ENCODE measurements at places on chromosomes 6 and 20. TPM values are rescaled to one million over a fixed set of nuclear protein-coding genes. Genes with fewer than 3 reads are reported as not detected.
A peak's percentile ranks its signal among the peaks of the same experiment; 100 is the strongest.

DNA sequence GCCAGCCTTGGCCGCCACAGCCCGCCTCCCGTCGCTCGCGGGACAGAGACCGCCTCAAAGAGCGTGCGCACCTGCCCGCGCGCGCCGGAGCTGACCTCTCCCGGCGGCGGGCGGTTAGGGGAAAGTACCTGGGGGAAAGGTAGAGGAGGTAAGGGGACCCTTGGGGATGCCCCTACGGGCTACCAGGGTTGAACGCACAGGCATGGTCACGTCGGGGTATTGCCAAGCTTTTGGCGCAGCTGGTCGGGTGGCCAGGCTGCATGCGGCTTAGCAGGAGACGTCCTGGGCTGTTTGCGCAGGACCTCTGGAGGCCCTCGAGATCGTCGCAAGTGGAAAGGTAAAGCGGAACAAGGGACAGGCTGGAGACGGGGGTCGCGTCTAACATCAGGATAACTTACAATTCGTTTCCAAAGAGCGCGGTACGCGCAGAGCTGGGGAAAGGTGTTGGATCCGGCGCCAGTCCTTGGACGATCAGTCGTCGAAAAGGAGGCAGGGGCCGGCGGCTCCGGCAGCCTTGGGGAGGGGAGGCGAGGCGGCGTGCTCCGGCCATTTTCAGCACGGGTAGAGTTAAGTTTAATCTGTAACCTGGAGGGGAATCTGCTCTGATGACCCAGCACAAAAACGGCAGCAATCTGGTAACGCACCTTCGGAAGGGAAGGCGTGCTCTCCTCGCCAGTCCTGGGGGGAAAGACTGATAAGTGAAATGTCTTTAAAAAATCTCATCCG is 9.0 kb downstream of the GNAS-AS1 start:
- no peak for DNase-seq

The ANGPT4 gene
- total RNA-seq = 0.07 TPM

DNA sequence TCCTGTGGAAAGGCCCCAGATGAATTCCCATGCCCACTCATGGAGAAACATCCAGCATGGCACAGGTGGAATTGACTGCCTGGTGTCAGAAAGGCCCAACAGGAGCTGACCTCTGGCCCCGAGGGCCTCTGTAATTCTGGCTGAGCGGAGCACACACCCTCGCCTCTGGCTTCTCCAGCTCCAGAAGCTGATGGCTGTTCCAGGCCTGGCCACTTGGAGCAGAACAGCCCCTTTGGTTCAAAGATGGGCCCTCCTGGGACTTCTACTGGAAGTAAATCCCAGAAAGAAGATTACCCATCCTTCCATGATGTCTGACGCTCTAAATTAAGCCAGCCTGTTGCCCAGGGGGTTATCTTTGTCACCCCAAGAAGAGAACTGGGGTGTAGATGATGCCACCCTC is 275.1 kb upstream of the CDH4 start:
- no peak for DNase-seq

GRCh38 chr6:38603966-38604365 is 35.8 kb downstream of the BTBD9 start:
- DNase-seq = no peak

The EPPIN gene
- total RNA-seq = not detected

The GLP1R gene
- total RNA-seq = 0.89 TPM

DNA sequence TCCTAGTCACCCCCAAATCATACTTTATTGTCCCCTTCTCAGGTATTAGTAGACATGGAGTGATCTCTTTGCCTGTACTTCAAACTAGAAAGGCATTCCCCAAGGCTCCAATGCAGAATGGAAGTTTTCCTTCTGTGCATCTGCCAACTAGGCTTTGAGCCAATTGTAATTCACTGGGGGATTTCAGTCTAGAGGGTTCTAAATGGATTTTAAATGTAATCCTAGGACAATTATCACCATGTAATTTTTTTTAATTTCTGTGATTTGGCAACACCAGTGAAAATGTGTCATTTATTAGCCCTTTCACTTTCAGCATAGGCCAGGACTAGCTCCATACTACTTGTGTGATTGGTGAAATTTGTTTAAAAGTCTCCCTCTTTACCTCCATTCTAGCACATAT is 557.6 kb upstream of the MARCKS start:
- no peak for DNase-seq

DNA sequence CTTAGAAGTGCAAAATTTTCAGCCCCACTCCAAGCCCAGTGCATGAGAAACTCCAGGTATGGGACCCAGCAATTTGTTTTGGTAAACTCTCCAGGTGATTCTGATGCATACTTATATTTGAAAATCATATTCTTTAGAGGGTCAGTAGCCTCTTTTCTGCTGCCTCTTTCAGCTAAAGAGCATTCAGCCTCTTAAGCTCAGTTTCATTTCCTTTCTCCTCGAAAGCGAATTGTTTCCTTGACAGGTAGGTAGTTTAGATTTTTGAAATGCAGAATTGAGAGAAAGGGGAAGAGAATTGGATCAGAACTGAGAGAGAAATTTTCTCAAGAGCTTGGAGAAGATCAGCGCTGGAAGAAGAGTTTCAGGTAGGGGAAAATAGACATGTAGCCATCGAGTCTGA is 995.8 kb upstream of the FLRT3 start:
- no peak for DNase-seq

The DEF6 gene
- total RNA-seq = 1.8 TPM

The B4GALT5 gene
- 48.9 TPM for total RNA-seq

GRCh38 chr6:100001915-100002388 is 7.9 kb upstream of the MCHR2 start:
- peak; percentile 22 for DNase-seq

The SLC22A2 gene
- not detected for total RNA-seq

DNA sequence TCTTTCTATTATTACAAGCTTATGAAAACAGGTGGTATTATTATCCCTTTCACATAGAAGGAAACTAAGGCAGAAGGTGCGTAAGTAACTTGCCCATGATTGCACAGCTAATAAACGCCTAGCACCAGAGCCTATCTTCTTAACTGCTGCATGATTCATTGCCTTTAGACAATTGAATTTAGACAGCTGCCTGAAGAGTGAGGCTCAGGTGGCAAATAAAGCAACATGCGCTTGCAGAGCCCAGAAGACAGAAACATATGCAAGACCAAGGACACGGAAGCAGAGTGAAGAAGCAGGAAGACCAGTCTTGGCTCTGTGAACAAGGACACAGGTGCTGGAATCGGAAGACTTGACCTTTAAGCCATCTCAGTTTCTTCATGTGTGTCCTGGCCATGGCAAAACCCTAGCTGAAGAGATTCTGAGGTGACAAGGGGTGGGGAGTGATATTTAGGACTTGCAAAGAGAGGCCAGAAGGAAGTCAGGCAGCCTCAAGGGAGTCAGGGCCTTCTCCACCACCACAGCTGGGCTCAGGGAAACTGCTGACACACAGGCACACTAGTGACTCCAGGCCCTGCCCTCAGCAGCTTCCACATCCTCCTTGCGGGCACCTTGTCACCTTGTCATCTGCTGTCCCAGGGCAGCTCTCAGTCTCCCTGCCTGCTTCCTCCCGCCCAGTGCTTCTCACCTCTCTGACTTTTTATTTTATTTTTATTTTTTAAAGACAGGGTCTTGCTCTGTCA is 91.7 kb upstream of the SLC22A16 start:
- no peak for DNase-seq

DNA sequence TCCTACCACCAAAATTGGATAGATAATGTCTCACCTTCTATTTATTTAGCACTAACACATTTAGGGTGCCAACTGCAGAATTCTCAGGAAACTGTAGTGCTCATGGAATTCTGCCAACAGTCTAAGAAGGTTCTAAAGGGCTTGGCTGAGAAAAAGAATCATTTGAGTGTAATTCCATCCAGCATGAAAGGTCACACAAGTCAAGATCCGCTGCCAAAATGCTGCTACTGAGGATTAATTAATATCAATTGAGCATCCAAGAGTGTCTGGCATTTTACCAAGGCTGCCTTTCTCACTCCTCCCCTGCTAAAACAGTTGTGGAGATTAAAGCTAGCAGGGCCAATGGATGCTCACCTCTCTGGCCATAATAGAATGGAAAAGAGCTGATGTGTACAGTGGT is 112.7 kb downstream of the FHL5 start:
- DNase-seq = no peak

The SYNDIG1 gene
- total RNA-seq = 0.49 TPM

The SLC44A4 gene
- total RNA-seq = 0.32 TPM

DNA sequence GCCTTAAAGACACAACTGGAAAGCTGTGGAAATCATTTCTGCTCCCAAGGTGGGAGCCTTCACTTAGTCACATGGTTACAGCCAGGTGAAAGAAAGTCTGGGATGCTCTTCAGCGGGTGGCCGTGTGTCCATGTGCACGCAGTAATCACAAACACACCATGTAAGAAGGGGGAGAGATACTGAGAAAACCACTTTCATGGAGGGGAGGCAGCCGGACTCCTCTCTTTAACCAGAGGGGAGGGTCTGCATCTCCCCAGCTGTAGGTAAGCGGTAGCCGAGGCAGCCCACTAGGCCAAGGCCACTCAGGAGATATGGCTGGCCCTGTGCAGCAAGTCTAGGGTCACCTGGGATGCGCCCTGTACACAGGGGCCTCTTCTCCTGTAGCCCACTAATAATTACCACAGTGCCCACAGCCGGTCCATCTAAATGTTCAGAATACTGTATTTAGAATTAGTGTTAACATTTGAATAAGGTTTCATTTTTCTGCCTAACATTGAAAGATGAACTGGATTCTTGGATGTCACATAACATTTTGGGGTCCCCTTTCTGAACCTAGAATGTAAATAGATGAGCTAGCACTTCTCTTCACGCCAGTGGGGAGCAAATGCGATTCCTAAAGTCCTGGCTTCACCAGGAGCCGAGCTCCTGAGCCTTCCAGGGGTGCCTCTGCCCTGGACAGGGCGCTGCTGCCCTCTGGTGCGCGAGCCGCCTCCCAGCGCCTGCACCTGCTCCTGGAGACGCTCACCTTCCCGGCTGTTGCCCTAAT is 15.9 kb downstream of the GPR31 start:
- DNase-seq = peak; percentile 34

GRCh38 chr6:10633216-10633615 is 61.2 kb downstream of the C6orf52 start:
- DNase-seq = no peak

The TGIF2 gene
- total RNA-seq = 76.4 TPM

DNA sequence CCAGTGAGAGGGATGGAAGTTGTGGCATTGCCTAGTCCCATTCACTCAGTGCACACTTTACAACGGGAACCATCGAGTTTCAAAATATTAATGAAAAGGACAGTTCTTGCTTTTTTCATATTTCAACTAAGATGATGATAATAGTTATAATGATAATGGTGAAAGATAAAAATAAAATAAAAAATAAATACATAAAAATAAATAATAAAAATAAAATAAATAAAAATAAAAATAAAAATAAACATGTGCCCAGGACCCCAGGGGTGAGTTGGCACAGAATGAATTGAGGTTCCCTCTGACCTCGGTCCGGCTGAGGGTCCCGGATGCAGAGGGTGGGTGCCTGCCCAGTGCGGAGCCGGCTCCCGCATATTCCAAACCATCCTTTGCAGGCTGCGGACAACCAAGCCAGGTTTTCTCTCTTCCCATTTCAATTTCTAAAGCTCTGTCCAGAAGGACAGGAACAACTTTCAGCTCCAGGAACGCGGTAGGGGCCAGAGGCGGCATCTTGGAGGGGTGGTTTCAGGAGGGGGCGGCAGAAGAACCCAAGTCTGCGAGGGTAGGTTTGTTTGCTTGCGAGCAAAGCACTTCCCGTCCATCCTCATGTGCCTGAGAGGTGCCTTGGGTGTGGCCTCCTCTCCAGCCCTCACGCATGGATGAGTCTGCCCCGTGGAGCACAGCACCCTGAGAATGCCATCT is 236.8 kb downstream of the DLL1 start:
- DNase-seq = no peak

DNA sequence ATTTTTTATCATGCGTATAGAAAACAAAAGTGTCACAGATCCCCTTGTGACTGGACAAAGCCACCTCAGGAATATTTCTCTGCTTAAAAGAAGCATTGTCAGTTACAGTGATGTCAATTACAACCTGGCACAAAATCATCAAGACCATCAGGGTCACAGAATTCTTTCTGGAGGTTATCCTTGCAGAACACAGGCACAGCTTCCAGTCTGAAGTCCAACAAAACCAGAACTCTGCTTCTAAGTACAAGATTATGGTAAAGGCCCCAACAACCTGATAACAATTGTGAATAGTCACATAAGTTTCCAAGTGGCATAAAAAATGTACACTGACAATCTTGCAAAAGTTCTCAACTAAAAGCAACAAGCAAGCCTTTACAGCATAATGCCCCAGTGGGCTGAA is 21.0 kb downstream of the PLAGL2 start:
- DNase-seq = no peak

DNA sequence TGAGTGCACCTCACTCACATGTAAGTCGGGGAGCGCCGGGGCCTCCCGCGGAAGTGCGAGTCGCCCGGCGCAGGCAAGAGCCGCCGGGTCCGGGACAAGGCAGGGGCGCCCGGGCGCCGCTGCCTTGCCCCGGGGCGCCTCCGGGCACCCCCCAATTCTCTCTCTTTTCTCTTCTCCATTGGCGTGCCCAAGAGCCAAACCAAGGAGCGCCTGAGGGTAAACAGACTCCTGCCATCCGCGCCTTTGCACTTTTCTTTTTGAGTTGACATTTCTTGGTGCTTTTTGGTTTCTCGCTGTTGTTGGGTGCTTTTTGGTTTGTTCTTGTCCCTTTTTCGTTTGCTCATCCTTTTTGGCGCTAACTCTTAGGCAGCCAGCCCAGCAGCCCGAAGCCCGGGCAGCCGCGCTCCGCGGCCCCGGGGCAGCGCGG is 36.8 kb downstream of the GNAS start:
- no peak for DNase-seq
